ENCODE measurements at places on chromosomes 2 and 18.

GRCh38 chr18:47558110-47558750 is 306.8 kb upstream of the SKOR2 start:
- no peak for DNase-seq

DNA sequence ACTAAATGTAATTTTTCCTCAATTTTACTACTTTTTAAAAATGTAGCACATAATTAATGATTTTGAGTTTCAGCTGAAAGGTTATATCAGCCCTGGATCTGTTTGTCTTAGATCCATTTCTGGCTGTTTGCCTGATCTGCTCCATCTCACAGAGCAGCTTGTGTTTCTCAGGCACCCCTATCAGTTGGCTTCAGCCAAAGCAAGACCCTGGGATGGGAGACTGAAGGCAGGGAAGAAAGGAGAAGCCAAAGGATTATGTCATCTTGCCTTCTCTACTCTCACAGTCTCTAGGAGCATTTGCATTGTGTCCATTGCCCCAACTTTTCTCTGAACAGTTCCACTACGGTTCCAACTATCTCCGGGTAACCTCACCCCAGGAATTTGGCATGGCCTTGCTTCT is 110.5 kb downstream of the CCDC148 start:
- no peak for DNase-seq

GRCh38 chr2:100071335-100072043 is 70.9 kb downstream of the AFF3 start:
- no peak for DNase-seq

GRCh38 chr2:20422402-20423271 is 24.2 kb upstream of the RHOB start:
- DNase-seq = no peak

GRCh38 chr2:230068016-230068650 is 591 bp downstream of the SLC16A14 start:
- DNase-seq = no peak

GRCh38 chr2:46540496-46541331 is 61.3 kb downstream of the TMEM247 start:
- no peak for DNase-seq

DNA sequence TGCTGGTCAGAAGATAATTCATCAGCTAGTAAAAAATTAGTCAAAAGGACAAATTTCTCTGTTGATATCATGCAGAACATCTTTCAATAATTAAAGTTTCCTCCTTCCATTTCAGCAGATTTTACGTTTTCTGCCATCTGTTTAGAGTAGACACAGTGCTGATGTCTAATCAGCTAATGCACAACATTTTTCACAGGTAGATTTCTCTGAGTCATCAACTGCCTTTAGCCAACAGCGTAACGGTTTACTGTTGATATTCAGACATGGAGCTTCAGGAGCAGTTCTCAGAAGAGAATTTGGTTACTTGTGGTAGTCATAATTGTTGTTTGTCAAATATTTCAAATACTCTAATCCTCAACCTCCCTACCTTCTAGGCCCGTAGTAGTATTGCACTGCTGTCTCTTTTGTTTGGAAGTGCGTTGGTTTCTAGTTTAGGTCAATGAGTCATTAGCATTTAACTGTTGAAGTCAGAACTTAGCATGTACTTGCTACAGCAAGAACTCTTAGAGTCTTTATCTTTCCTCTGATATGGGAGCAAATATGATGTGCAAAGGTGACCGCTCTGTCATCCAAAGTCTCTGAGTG is 86.8 kb upstream of the TFPI start:
- no peak for DNase-seq

DNA sequence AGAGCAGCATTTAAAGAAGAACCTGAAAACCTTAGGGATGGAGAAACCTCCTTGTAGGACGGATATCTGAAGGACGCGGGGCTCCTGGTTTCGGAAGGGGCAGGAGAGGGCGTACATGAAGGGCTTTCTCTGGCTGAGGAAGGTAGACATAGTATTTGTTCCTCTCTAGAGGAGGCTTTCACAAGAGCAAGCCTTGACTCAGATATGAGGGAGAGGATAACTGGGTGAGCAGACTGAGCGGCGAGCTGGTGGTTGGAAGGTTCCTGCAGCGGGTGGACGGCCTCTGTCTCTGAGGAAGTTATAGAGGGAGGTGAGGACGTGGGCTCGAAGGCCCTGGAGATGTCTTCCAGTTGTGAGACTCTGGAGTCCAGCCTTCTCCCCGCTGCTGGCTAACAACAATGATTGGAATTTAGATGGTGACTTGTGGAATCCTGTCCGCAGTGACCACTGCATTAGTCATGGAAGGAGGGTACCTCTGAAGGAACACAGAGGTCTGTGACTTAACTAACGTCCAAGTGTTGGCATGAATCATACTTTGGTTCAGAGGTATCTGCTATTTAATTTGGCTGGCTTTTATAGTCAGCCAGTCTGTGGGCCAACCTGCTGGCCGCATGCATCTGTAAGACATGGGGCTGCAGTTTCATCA is 80.9 kb downstream of the ASAP2 start:
- DNase-seq = no peak

GRCh38 chr18:23337599-23338444 is 115.3 kb upstream of the RIOK3 start:
- DNase-seq = peak; percentile 8

GRCh38 chr2:216392018-216392562 is 19.8 kb upstream of the MARCHF4 start:
- DNase-seq = no peak

- no peak for DNase-seq
Observed at GRCh38 chr2:84639751-84640150, 123.5 kb downstream of the DNAH6 start.

- DNase-seq = no peak
Observed at GRCh38 chr2:44392338-44392943, 30.7 kb downstream of the CAMKMT start.

GRCh38 chr2:66137606-66138130 is 297.3 kb upstream of the MEIS1 start:
- DNase-seq = no peak

GRCh38 chr2:10454505-10454904 is 6.4 kb upstream of the ODC1 start:
- no peak for DNase-seq

GRCh38 chr2:224657349-224657748 is 58.8 kb downstream of the CCDC195 start:
- no peak for DNase-seq

- no peak for DNase-seq
Observed at GRCh38 chr2:11073776-11074175, 81.5 kb upstream of the SLC66A3 start.

Measured in DMS 273 treated with DMSO at 0.1 percent for 48 hours (cell line).